ENCODE measurements at places on chromosomes 1 and 21. TPM values are rescaled to one million over a fixed set of nuclear protein-coding genes. Genes with fewer than 3 reads are reported as not detected.

The PCAT6 gene
- 0.56 TPM for total RNA-seq

The MIXL1 gene
- not detected for total RNA-seq

- peak; percentile 36 for DNase-seq
These were observed 1600.6 kb downstream of the PLA2G4A start for GRCh38 chr1:188429386-188429785.

- peak; percentile 55 for DNase-seq
These were observed 300.2 kb upstream of the DUSP10 start for GRCh38 chr1:222042120-222042519.

The TAL1 gene
- total RNA-seq, result not detected

- no peak for DNase-seq
These were observed 54.8 kb upstream of the MUTYH start for GRCh38 chr1:45395051-45395450.

DNA sequence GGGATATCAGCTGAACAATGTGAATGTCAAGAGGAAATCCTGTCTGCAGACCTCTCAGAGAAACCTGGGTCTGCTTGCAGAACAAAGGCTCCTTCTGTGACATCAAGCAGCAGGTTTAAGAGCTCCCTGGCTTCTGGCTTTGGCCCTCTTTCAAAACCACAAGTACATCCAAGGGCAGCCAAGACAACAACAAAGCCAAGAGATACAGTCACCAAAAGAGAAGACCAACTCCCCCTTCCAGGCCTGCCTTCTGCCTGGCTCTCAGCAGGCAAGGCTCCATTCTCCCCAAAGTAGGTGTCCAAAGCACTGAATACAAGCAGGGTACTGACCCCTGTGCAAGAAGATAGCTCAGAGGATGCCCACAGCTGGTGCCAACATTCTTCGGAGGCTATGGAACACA is 11.5 kb downstream of the BCAR3 start:
- DNase-seq, result peak; percentile 90

The FCRL5 gene
- not detected for total RNA-seq
